ENCODE measurements at places on chromosomes 13 and 19. TPM values are rescaled to one million over a fixed set of nuclear protein-coding genes. Genes with fewer than 3 reads are reported as not detected.

Gene POU2F2
- total RNA-seq, result 0.33 TPM

Gene FBXL3
- 17.3 TPM for total RNA-seq

Gene ADM5
- total RNA-seq, result 4.0 TPM

Gene GPALPP1
- total RNA-seq, result 11.0 TPM

Gene SHISA2
- not detected for total RNA-seq

Gene ZNF723
- total RNA-seq, result not detected

Gene DNAAF3
- 6.4 TPM for total RNA-seq

Gene FPR1
- not detected for total RNA-seq
